Vagina (tissue), 2 donors: ENCODE measurements at places on chromosomes 13 and 19.

DNA sequence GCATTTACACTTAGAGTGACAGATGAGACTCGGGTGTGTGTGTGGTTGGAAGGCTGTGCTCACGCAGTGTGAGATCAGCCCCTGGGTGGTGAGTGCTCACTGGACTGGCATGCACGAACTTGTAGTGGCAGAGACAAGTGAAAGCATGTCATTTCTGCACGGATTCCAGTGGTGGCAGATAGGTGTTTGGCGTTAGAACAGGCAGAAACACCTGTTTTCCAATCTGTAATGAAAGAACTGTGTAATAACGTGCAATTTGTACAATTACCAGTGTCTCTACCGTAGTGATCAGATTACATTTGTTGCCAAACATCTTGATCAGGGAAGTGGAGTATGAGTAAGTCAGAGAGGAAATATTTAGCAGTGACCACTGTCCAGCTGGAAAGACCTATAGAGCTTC is 8.2 kb downstream of the LAMP1 start:
- DNase-seq, result no peak

DNA sequence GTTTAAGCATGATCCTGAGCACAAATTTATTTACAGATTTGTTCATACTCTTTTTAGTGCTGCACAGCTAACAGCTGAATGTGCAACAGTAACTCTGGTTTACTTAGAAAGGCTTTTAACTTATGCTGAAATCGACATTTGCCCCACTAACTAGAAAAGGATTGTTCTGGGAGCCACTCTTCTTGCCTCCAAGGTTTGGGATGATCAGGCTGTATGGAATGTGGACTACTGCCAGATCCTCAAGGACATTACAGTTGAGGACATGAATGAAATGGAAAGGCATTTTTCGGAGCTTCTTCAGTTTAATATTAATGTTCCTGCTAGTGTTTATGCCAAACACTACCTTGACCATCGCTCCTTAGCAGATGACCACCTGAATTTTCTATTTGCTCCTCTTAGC is 16.0 kb downstream of the ZNF100 start:
- DNase-seq, result no peak

- DNase-seq, result no peak
Measured at GRCh38 chr19:58400316-58400915, 5.0 kb downstream of the RNF225 start.

DNA sequence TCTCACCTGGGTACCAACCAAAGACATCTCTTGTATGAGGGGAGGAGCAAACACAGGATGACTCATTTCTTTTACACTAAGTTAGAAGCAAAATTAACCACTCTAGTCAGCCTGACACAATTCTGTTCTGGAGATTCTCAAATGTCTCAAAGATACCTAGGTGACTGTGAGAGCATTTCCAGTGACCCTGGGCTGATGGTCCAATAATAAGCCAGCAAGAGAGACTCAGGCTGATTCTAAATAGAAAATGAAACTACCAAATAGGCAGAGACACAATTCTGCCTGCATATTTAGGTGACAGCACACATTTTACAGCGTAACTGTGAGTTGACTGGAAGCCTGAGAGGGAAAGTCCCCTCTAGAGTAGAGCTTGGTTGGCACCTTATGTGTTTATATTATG is 16.3 kb downstream of the ZNF91 start:
- no peak for DNase-seq

GRCh38 chr19:50750010-50750409 is 20.3 kb upstream of the GPR32 start:
- no peak for DNase-seq

GRCh38 chr19:326871-327270 is 17.7 kb downstream of the MIER2 start:
- DNase-seq, result no peak

DNA sequence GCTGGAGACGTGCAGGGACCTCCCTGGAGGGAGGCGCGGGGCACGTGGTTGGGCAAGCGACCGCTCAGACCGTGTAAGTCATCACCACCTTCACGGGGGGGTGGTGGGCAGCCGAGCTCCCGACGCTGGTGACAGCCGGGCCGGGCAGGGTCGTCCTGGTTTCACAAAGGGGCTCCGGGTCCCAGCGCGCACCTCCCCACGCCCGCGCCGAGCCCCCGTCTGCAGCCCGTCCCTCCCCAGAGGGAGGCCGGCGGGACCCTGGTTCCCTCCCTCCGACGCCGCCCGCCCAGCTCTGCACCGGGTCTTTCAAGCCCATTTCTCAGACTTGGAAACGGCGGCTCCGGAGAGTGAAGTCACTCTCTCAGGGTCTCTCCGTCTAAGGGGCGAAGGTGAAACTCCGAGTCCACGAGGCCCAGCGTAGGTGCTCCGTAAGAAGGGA is 729 bp upstream of the ARID3A start:
- no peak for DNase-seq

GRCh38 chr19:12596927-12597548 is 13.6 kb downstream of the ZNF490 start:
- DNase-seq, result no peak

- DNase-seq, result no peak
Measured at GRCh38 chr13:33328701-33329100, 43.1 kb upstream of the STARD13 start.

DNA sequence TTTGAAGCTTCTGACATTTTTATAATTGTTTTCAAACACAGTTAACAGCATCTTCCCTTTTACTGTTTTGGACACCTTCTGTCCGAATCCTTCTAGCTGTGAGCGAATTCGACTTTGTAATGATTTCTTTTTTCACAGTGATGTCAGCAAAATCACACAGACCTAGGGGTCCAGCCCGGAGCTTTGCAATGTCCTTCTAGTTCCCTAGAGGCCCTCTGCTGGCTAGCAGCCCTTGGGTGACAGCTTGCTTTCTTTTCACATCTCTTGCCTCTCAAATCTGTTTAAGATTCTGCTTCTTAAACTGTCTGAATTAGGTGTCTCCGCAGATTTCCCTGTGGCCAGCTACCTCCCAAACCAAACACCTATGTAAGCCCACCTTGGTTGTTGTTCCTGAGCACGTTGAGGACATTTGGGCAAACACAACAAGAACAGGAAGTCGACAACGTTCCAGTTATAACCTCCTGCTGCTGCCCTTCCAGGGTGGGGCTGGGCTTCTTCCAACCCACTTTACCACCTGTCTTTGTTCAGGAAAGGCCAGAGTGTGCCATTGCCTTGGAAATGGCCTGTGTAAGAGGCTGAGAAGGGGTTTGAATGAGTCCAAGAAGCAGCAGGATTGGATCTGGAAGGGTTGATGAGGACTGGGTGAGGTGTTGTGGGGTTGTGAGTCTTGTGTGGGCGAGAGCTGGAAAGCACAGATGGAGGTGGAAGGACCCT is 123.1 kb downstream of the ATP8A2 start:
- no peak for DNase-seq

- DNase-seq, result no peak
Measured at GRCh38 chr13:73335210-73335609, 276.4 kb downstream of the KLF5 start.

GRCh38 chr13:29583073-29583785 is 12.3 kb downstream of the SLC7A1 start:
- no peak for DNase-seq

GRCh38 chr13:111123221-111123620 is 8.1 kb downstream of the ARHGEF7 start:
- no peak for DNase-seq

- DNase-seq, result no peak
Measured at GRCh38 chr13:93234459-93234858, 7.9 kb downstream of the GPC6 start.

DNA sequence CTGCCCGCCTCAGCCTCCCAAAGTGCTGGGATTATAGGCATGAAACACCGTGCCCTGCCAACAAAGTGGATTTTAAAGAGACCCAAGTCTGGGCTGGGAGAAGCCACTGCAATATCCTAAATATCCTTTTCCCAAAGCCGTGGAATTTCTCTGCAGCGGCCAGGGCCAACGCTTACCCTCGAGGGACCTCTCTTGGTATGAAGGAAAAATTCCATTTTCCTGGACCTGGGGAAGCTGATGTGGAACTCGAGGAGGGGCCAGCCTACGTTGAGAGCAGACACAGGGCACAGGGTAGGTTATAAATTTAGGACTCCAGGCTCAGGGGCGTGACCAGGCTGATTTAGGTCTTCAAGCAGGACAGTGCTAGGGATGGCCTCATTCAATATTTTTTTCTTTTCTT is 17.7 kb upstream of the UPF1 start:
- DNase-seq, result no peak

GRCh38 chr19:10109528-10109927 is 2.0 kb upstream of the P2RY11 start:
- peak; percentile 95 for DNase-seq

GRCh38 chr19:32223595-32224370 is 121.6 kb upstream of the ZNF507 start:
- DNase-seq, result no peak

GRCh38 chr13:86918682-86919081 is 752.5 kb upstream of the SLITRK5 start:
- DNase-seq, result no peak

- no peak for DNase-seq
Measured at GRCh38 chr13:25764378-25764777, 287.4 kb downstream of the SHISA2 start.

DNA sequence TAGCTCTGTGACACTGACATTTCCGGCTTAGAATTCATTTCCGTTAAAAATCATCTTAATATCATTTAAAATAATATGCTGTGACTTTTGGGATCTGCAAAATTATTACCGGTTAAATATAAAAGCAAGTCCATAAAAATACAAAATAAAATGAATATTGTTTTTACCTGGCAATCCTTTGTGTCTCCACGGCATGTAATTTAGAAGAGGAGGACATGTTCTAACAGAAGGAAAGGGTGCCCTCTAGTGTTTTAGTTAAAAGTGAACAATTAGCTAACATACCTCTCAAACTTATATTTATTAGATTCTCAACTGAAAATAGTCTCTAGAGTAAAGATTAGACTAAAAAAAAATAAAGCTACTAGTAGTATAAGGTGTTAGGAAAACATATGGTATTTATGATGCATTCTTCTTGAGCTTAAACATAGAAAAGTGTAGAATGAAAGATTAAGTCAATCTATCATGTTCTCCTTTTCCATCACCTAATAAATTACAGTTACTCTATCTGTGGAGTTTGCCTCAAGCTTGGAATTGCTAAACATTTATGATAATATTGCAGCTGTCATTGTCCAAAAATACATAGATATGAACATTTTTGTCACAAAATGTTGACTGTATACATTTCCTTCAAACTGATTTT is 676.7 kb upstream of the SPRY2 start:
- DNase-seq, result no peak

DNA sequence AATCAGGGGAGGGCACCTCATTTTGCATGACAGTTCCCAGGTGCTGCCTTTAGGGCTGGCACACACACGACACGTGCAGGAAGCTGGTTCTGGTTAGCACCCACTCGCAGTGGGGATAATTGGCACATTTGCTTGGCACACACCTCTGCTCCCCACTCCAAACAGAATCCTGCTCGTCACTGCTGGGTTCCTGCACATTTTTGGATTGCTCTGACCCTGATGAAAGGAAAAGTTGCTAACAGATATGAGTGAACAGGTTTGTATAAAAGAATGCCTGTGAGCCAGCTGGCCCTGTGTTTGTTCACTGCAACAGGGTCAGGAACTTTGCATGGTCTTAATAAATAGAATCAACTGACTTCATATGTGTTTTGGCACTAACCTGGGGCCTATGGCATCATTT is 1500.4 kb downstream of the EFNB2 start:
- DNase-seq, result no peak

DNA sequence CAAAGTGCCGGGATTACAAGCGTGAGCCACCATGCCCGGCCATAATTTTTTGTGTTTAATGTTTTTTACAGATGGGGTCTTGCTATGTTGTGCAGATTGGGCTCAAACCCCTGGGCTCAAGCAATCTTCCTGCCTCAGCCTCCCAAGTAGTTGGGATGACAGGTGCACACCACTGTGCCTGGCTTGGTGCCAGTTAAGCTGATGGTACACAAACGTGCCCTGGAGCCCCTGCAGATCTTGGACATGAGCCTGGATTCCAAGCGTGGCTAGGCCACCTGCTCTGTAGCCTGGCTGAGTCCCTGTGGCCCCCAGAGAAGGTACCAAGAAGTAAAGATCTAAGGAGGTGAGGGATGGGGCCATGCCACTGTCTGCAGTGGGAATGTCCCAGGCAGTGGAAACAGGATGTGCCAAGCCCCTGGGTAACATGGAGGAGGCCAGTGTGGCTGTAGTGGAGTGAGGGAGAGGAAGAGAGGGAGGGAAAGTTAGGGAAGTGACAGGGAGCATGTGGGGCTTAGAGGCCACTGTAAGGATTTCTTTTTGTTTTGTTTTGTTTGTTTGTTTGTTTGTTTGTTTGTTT is 7.0 kb downstream of the PRODH2 start:
- DNase-seq, result no peak

DNA sequence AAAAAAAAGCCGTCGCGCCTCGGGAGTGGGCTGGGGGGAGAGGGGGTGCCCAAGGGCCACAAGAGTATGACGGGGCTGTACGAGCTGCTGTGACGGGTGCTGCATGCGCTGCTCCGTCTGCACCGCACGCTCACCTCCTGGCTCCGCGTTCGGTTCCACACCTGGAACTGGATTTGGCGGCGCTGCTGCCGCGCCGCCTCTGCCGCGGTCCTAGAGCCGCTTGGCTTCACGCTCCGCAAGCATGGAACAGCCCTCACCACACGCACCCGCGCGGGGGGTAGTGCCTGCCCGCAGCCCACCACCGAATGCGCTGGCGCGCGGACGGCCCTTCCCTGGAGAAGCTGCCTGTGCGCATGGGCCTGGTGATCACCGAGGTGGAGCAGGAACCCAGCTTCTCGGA is 18.8 kb downstream of the C1QTNF9 start:
- DNase-seq, result peak; percentile 27

DNA sequence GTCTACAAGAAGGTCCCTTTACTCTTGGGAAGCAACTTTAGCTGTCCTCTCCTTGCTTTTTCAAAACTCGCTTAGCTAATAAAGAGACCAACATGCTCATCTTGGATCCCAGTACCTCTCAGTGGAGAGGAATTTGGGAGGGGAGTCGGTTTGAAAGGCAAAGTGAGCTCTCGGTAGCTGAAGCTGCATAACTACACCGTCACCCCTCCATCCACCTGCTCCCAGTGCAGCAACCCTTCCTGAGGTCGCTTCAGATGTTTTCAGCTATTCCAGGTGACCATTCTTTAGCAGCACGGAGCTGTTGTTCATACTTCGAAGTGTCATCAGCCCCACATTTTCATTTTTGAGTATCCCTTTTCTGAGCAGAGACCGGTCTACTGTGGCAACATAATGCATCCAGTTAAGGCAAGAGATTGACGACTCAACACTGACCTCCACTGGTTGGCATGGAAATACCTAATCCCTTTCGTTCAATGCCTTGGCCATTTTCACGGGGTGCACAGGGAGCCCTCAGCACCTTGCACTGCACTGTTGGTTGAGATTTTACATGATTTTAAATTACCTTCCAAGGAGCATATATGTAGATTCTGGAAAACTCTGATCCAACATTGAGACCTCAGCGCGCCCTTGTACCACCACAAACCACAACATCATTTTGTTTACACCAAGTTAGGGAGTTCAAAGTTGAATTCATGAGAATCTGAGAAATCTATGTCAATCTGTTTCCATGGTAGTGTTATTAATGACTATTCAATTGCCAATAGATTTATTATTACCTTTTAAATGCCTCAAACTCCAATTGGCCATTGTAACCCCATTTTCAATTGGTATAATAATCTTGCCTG is 42.2 kb downstream of the DLEU7 start:
- no peak for DNase-seq

GRCh38 chr13:27572234-27572901 is 48.0 kb downstream of the LNX2 start:
- no peak for DNase-seq
